ENCODE measurements at places on chromosomes 2 and 18.

DNA sequence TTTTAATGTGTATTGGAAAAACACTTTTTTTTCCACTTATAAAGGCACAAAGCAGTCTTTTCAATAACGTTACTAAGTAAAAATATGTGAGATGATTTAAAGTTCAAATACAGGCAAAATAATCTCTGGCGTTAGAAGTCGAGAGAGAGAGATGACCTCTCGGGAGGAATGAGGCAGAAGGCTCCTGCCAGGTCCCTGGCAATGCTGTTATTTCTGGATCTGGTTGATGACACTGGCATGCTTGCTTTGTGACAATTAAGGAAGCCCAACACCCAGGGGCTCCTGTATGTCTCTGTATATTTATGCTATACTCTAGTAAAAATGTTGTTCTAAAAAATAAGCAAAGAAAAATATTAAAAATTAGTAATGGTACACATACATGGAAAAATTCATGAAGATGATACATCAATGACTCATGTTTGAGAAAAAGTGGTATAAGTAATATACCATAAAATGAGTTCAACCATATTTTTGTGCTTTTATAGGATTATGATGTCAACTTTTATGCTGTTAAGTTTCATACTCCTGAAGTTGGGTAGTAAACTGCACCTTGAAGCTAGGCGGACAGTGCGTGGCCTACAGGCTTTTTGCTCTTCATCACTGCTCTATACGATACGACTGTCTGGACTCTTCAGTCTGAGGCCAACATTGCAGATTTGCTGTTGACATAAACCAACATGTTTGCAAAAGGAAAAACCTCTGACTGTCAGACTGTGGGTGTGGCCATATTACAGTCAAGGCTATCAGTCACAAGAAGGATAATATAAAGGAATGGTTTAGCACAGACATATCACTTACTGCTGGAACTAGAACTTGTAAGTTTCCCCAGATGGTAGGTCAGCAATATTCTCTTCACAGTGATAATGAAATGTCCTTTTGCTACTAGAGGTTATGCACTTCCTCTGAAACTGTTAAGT is 19.8 kb downstream of the VPS4B start:
- DNase-seq: no peak

DNA sequence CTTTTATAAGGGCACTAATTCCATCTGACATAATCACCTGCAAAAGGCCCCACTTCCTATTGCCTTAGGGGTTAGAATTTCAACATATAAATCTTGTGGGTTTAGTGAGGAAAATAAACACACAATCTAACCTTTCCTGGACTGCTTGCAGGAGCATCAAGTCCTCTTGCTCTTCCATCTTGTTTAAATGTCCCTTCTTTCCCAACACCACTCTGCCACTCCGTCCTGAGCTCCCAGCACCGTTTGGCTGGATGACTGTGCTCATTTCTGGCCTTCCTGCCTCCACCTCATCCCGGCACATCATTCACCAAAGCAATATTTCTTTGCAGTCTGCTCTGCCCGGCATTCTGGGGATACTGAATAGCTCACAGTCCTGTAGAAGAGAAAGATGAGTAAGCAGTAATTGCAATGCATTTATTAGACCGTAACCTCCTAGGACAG is 247.8 kb downstream of the BCL2 start:
- DNase-seq: no peak

- no peak for DNase-seq
Measured at GRCh38 chr18:59783138-59783537, 85.9 kb upstream of the CCBE1 start.

- no peak for DNase-seq
Measured at GRCh38 chr2:85399183-85399455, 11.0 kb downstream of the CAPG start.

DNA sequence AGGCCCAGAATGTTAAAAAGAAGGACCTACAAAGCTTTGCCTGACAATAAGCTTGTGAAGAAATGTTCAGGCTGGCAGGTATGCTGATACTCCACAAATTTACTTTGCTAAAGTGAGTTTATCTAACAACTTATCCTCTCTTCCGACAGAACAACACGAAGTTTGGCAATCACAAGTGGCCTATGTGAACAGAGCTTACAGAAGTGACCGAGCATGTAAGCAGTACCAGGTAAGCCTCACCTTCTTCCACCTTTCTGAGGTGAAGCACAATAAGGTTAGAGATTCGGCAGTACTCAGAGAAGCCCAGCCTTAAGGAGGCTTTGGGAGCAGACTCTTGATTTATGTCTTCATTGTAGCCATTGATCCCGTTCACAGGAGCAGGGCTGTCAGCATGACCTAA is 9.0 kb upstream of the LCT start:
- DNase-seq: no peak

GRCh38 chr2:200431996-200432705 is 77.7 kb downstream of the KCTD18 start:
- DNase-seq: no peak

- no peak for DNase-seq
Measured at GRCh38 chr2:3432693-3433338, 53.3 kb downstream of the TRAPPC12 start.
